ENCODE measurements at places on chromosomes 2 and 18.
A peak's percentile ranks its signal among the peaks of the same experiment; 100 is the strongest.

- DNase-seq, result no peak
Measured at GRCh38 chr18:57051657-57052044, 95.2 kb upstream of the BOD1L2 start.

DNA sequence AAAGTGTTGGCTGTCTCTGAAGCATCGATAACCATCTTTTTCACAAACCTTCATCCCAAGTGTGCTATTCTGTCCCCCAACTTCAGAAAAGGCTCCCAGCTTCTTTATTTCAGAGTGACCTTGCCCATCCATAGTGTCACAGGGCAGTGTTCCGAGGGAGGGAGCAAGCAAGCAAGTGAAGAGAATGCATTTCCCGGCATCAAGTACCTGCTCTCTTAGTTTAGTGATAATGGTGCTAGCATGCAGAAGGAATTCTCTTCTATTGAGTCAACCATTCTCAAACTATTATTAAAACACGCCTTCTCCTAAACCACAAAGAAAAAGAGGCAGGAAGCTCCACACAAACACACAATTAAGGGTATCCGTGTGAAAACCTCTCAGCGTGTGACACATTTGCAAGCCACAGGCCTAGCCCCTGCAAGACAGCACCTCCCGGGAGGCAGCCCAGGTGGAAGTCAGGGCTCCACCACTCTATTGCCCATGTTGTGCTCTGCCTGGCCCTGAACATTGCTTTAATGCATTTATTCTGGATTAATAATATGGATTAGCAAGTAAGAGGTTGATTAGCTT, 504.9 kb downstream of the GALR1 start:
- DNase-seq, result no peak

DNA sequence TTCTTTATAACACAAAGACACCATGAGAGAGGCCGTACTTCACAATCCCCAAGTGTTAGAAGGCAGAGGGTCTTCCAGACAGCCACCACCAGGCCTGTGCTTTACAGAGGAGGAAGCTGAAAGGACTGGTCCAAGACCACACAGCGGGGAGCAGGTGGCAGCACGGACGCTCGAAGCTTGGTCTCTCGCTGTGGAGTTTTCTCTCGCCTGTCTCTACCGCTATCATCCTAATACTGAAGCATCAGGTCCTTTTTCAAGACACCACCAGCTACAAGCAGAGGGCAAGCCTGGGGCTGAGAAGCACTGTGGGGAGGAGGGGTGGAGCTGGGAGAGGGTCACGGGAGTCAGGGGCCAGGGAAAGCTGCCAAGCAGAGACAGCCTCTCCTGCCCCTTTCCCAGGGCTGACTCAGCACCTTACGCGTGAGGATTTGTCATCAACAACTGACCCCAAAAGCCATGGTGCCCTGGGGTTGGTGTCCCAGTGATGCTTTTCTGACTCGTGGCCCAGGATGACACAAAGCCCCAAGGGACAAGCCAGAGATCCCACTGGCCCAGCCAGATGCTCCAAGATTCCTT, 31.9 kb upstream of the FOSL2 start:
- no peak for DNase-seq

GRCh38 chr18:6934859-6935258, 182.7 kb downstream of the LAMA1 start:
- no peak for DNase-seq

GRCh38 chr2:27823135-27823534, 51.6 kb downstream of the MRPL33 start:
- peak; percentile 32 for DNase-seq

GRCh38 chr2:11842336-11842735, 95.9 kb downstream of the LPIN1 start:
- no peak for DNase-seq

- no peak for DNase-seq
Measured at GRCh38 chr2:20365249-20365817, 14.7 kb upstream of the PUM2 start.

- DNase-seq, result peak; percentile 45
Measured at GRCh38 chr18:32093102-32093511, 1.4 kb downstream of the RNF138 start.

DNA sequence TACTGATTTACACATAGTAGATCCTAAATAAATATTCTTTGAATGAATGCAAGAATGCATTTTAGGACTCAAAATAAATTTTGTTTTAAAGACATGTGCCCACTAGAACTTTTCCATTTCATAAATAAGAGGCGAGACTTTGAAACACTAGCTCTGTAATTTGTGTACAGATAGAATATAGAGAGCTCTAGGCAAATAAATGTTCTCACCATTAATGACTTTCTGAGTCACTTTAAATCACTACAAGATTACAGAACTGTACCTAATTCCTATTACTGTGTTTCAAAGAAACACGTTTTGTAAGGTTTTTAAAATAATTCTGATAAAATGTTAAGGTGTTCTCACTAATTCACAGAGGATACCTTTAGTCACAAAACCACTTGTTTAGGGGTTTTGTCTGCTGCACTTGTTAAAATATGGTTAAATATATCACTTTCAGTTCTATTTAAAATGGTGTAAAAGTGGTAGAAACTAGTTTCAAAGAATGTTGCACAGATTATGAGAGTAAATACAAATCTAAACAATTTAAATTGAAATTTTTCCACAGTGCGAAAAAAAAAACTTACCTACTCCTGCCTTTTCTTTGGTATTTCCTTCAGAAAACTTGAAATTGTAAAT, 158.7 kb upstream of the ZC3H15 start:
- DNase-seq, result no peak

- no peak for DNase-seq
Measured at GRCh38 chr2:169818241-169818640, 6.5 kb downstream of the METTL5 start.

GRCh38 chr2:20596973-20597859, 53.7 kb downstream of the HS1BP3 start:
- DNase-seq, result no peak

DNA sequence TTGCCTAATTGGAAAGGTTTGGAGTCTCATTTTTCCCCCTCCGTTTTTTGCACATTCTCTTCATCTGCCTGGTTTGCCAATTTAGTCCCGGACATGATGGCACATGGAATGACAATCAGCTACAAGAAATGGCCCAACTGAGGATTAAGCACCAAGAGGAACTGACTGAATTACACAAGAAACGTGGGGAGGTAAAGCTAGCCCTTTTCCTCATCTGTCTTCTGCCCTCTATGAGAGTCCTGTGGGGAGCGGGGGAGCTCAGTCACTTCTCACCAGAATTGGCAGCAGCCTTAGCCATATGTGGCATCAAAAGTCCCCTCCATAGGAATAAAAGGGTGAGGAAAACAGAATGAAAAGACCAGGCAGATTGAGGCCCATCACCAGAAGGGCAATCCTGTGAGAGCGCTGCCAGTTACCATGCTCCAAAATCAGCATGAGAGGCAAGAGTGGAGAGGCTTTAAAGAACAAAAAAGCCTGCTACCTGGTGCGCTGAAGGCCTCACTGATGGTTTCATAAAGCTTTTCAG, 11.6 kb downstream of the ATG16L1 start:
- no peak for DNase-seq
